ENCODE measurements at places on chromosomes 3 and 15.

- DNase-seq = no peak
Measured at GRCh38 chr3:173013219-173013832, 127.7 kb downstream of the SPATA16 start.

DNA sequence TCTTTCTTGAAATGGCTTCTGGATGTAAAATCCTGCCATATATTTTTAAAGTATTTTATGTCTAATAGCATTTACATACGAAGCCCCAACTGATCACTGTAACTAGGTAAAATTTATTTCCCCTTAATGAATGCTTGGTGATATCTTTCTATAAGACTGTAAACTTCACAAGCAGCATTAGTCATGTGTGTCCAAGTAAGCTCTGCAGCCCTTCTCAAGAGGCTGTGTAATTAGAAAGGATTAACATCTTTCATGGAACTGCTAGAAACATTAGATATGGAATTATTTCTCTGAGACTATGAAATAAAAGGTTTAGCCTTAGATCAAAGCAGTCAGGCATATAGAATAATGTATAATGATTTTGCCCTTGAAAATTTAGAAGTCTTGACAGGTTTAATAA is 143.3 kb downstream of the EPHA3 start:
- no peak for DNase-seq

DNA sequence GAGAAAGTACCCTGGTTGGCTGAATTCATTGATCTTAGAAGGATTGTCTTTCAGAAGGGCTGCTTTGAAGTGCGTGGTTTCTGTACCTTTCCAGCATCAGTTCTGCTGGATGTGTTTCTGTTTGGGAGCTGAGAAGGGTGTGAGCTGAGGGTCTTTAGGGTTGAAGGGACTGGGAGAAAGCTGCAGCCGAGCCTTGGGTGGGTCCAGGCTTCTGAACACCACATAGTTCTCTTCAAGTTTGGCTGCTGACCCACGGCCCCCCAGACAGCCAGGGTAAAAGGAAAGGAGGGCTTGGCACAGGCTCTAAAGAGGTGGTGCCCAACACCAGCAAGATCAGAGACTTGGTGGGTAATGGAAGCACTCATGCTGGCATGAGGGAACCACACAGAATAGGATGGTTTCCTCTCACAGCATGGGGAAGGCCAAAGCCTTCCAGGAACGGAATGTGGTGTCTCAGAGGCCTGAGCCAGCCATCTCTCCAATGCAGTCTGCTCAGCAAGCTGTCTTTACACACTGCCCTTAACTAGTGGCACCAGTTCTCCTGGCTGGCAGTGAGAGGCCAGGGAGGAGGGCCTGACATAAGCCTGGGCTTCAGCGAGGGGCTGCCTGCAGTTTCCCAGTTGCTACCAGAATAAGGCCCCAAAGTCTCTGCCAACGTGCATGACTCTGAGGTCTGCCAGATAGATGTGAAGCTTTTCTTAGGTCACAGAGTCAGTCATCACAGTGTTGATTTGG is 239.0 kb upstream of the TRIM42 start:
- no peak for DNase-seq

- no peak for DNase-seq
Measured at GRCh38 chr3:79765911-79766310, 1.9 kb downstream of the ROBO1 start.

GRCh38 chr3:99131876-99132275 is 230.4 kb upstream of the DCBLD2 start:
- no peak for DNase-seq

Data from CD4-positive, alpha-beta T cell treated with Interleukin-17A for 1 hour (primary cell).